ENCODE measurements at places on chromosomes 7 and 10.

- DNase-seq = no peak
These were observed 19.0 kb upstream of the MGMT start for GRCh38 chr10:129448086-129448485.

DNA sequence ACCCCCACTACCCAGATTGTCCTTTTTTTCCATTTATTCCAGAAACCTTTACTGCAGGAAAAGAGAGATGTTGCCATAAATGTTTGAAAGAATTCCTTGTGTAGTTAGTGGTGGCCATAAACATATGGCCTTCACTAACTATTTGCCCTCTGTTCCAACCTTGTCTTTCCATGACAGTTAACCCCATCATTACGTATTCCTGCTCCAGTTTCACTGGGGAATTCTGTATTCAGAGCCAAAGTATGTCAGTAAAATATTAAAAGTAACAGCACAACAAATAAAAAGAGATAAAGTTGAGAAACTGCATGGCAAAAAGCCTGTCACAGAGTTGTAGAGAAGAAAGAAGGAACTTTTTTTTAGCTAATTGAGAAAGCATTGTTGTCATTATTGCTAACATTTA, 261.3 kb downstream of the BICC1 start:
- DNase-seq = no peak

GRCh38 chr10:29257106-29257783, 31.6 kb upstream of the LYZL1 start:
- DNase-seq = peak; percentile 92

DNA sequence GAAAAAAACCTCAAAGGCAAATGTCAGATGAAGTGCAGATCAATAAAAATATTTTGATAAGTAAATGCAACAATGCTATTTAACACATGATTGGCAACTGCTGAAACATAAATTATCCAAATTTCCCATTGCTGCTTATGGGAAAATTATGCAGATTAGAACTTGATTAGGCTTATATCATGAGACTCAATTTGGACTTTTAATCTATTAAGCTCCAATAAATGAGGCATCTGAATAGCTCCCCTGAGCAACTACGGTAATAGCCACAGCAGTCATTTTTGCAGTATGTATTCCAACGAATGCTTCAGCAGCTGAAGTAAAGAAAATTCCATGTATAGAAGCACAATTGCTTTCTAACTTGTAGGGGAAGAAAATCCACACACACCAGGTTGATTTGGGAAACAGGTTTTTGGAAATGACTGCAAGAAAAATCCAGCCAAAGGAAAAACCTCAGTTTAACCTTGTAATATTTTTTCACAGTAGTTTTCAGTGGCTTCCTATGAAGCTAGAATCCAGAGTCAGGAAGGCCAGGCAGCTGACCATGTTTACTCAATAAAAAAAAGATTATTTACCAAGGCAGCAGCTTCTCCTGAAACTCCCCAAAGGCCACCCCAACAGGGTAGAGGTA, 716.1 kb downstream of the KCNMA1 start:
- DNase-seq = no peak

GRCh38 chr10:75209086-75209920, 1.3 kb upstream of the VDAC2 start:
- DNase-seq = no peak

DNA sequence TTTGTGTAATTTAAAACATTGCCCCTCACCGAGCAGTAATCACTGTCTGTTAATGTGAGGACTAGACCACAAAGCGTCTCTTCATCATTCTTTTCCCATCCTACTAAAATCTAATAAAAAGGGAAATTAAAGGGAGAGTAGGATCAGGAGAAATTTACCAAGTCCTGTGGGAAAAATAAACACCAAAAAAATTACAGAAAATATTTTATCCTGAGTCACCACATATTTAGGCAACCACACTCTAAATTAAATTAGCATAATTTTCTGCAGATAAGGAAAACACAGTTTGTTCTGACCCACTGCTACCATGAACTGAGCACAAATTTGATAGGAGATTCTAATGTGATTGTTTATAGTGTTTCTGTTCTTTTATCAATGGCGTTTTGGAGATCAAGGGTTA, 49.3 kb downstream of the CCDC6 start:
- DNase-seq = no peak

DNA sequence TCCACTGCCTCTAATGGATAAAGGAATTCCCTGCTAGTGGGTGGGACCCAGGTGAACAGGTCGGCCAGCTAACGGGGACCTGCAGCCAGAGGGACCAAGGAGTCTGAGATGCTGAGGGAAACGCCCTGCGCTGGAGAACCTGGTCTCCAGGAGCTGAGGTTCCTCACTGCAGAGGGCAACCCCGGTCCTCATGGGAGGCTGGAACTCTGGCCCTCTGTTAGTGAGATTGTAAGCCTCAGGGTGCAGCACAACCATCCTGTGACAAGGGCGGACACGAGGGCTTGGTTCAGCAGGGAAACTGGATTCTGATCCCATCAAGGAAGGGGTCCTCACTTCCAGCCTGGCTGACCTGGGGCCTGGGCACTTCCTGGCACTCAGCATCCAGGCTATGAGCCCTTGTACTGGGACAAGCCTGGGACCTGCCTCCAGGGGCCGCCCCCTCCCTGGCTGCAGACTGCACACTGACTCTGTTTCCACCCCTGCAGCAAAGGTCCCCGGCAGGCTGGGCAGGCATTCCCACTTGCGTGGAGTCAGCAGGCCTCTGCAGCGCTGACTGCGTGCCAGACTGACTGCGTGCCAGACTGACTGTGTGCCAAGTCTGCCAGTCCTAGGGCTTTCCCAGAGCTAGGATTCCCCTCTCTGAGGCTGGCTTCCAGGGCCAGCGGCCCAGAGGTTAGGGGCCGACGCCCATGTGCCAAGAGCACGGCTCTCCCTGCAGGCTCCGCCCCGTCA, 143.2 kb downstream of the MAPK8 start:
- no peak for DNase-seq

DNA sequence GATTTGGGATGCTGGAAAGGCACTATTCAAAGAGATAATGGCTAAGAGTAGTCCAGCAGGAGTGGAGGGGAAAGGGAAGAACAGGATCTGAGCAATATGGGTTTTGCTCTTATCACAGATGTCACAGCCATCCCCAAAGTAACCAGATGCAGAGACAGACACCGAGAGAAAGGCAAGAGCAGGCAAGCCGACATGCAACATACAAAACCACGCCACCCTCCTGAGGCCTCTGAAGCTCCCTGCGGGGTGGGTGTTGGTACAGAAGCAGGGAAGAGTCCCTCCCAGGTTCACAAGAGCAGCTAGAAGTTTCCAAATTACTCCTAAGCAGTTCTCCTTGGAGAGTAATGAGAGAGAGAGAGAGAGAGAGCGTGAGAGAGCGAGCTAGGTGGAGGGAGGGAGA, 10.8 kb upstream of the C10orf53 start:
- DNase-seq = no peak

GRCh38 chr7:43553999-43554398, 28.9 kb upstream of the STK17A start:
- no peak for DNase-seq

- peak; percentile 98 for DNase-seq
These were observed 107.3 kb downstream of the LRRN3 start for GRCh38 chr7:111198255-111198654.

DNA sequence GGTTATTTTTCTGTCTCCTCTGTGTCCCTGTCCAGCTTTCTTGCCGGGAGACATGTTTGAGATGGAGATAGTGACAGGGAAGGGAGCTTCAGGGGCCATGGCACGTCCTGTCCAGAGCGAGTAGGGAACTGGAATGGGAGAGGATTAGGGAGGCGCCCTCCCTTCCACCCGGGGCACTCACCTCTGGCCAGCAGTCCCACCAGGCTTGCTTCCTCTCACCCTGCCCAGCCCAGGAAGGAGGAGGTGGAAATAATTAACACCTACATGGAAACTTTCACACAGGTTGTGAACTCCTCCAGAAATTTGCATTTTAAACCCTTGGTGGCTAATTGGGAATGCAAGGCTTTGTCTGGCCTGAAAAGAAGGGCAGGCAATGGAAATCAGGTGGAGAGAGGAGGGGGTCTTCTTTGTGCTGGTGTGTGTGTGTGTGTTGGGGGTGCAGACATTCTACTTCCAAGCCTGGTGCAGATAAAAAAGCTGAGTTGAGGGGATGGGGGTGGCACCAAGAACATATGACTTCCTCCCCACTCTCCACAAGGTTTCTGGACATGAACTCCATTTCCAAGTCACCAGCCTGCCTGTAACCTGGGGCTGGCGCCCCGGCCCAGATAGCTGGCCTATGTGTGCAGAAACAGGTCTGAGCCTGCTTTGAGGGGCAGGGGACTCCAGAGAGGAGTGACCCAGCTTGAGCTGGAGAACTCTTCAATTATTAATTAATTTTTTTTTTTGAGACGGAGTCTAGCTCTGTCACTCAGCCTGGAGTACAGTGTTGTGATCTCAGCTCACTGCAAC, 199.4 kb downstream of the CYP26A1 start:
- DNase-seq = no peak

DNA sequence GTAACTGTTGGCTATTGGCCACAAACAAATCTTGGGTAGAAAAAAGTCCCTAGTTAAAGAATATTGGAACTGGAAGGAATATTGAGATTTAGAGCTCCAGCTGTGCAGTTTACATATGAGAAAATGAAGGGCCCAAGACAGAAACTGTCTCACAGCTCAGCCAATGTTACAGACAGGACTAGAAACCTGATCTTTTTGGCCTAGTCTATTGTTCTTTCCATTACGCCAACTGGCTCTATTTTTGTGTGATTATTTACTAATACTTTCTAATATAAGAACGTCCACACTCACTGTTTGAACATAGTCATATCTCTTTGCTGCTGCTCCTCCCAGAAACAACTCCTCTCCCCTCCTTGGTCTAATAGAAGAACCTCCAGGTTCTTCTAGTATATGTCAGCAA, 1.2 kb downstream of the WEE2 start:
- no peak for DNase-seq

GRCh38 chr10:123241391-123242141, 87.4 kb downstream of the BUB3 start:
- DNase-seq = no peak

DNA sequence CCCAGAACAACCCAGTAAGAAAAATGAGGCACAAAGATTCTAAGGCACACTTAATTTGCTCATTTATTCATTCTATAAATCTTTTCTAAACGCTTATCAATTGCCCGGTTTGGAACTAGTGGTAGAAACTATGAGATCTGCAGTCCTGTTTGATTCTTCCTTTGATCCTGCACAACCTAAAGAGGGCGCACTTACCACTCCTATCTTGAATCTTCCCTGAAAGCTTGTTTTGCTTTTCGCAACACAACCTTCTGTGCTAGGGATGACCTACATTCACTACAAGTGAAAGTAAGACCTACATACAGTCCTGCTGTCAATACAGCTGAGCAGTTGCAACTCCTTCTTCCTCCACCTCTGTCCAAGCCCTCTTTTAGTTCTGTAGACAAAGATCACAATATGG, 12.6 kb upstream of the ARL4A start:
- DNase-seq = no peak

- no peak for DNase-seq
These were observed 30.4 kb upstream of the SHH start for GRCh38 chr7:155842496-155843265.

DNA sequence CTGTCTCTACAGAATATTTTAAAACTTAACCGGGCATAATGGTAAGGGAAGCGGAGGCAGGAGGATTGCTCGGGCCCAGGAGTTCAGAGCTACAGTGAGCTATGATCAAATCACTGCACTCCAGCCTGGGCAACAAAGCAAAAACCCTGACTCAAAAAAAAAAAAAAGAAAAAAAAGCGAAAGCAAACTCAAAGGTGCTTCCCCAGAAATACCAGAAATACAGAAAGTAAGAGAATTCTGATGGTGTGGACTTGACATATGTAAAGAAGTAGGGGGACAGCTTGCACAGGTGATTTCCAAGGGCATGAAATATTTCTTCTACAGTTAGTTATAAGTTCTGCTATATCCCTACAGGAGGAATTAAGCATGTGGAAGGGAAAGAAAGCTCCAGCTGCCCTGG, 69.7 kb upstream of the APBB1IP start:
- DNase-seq = no peak

DNA sequence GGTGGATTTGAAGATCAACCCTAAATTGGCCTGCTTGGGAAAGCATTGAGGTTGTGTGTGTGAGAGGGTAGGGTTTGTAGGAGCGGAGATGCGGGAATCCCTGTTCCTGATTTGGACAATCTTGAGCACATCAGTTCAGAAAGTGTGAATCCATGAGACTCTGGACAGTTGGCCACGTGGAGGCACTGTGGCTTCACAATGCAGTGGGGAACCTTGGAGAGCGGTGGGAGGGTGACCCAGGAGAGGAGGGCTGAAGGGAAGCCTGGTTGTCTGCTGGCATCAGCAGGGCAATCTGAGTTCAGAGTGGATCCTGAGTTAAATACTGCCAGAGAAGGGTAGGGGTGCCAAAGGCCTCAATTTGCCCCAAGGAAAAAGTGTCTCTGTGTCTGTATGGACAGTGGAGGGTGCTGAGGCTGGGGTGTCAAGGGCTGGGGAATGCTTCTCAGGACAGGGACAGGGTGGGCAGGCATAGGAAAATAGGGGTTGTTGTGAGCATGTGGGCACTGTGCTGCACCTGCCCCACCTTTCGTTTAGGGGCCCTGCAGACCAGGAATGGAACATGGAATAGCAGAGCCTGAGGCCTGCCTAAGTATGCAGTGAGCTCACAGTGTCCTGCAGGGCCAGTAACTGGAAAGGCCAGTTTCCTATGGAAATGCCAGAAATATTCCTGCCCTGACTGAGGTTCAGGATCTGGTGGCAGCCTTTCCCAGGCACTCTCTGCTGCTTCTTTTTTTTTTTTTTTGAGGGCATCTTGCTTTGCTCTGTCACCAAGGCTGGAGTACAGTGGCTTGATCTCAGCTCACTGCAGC, 162.9 kb upstream of the PRSS58 start:
- peak; percentile 45 for DNase-seq

GRCh38 chr10:72086466-72087391, 1.6 kb downstream of the SPOCK2 start:
- DNase-seq = no peak

DNA sequence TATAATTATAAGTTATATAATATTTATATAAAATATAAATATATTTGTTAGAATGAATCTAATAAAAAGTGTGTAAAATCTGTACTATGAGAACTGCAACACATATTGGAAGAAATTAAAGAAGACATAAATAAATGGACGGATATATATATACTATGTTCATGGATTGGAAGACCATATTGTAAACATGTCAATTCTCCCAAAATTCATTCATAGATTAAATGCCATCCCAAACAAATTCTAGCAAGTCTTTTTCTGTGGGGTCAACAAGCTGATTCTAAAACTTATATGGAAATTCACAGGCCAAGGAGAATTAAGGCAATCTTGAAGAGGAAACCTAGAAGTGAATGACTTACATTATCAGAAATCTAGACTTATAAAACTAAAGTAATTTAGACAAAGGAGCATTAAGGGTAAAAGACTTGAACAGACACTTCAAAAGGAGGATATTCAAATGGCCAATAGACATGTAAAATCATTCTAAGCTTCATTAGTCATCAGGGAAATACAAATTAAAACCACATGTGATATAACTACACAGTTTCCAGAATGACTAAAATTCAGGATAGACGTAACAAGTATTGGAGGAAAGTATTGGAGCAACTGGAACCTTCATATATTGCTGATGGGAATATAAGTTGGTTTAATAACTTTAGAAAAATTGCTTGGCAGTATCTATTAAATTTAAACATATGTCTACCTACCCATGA, 225.9 kb downstream of the EMX2 start:
- no peak for DNase-seq
